CD4-positive, alpha-beta T cell treated with Interleukin-1 beta for 1 hour (primary cell): ENCODE measurements at places on chromosomes 2 and 18.
A peak's percentile ranks its signal among the peaks of the same experiment; 100 is the strongest.

GRCh38 chr2:84849271-84849952, 31.5 kb downstream of the TRABD2A start:
- peak; percentile 27 for DNase-seq

DNA sequence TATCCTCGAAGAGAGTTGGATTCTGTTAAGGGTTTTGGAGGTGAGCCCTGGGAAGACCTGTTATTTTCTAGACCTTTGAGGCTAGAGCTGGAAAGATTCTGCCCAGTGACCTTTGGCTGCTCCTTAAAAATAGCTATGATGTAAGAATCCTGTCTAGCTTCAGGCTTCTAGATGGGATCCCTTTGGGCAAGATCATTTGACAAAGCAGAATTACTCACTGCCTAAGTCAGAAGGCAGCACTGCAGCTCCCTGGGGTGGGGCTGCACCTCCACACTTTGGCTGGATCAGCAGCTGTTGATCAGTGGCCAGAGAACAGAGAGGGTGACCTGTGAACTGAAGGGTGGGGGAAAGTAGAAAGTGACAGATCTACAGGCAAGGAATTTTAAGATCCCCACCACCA, 103.8 kb downstream of the ASAP2 start:
- no peak for DNase-seq

DNA sequence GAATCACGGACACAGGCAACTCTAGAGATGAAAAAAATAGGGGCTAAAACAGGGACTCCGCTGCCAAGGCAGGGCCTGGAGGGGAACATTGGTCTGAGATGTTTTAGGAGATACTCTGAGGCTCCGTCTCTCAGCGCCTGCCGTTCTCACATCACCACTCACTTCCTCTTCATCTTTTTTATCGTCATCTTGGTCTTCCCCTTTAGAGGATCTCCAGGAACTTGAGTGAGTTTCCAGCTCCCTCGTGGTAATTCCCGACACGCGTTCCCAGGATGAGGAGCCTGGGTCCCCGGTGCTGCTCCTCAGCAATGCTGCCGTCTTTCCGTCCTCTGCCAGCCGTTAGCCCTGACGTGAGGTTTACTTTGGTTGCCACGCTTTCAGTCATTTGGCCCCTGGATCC, 16.1 kb downstream of the MLPH start:
- DNase-seq, result no peak

- no peak for DNase-seq
Observed at GRCh38 chr2:1910592-1911246, 166.4 kb upstream of the PXDN start.

GRCh38 chr2:128250229-128251025, 68.2 kb downstream of the HS6ST1 start:
- no peak for DNase-seq

DNA sequence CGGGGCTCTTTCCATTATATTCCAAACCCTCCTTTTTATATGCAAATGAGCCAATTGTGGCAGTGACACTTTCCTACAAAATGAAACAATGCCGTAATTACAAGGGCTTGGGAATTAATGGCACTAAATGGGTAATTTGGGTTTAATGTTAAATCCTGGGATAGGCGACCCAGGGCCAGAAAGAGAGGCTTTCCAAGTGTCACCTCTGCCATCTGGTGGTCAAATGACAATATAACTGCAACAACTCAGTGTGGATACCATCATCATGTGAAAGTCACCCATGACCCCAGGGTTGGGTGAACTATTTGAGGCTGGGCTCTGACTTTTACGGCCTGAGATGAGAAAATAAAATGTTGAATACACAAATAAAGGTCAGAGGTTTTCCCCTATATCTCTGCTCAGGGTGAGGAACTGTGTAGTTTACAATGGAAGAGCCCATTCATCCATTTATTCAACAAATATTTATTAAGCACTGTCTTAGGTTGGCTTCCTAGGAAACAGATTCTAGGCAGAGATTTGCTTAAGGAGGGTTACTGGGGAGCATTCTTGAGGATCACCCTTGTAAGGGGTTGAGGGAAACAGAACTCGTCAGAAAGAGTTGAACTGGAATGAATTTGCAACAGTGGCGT, 13.6 kb upstream of the THADA start:
- DNase-seq, result peak; percentile 20

DNA sequence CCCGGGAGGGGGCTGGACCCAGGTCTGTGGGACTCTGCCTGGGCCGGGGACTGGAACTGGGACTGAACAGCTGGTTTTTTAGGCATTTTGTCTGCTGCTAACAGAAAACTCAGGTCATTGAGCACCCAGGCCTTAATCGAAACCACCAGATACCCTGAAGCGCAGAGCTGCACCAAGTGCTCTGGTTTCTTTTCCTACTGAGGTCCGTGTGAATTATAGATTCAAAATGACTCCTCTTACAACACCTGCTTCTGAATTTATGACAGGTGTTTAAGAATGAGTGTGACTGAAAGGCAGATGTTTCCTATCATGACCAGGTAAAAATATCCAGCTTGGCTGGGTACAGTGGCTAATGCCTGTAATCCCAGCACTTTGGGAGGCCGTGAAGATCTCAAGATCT, 47.8 kb downstream of the TRAPPC12 start:
- DNase-seq, result no peak

DNA sequence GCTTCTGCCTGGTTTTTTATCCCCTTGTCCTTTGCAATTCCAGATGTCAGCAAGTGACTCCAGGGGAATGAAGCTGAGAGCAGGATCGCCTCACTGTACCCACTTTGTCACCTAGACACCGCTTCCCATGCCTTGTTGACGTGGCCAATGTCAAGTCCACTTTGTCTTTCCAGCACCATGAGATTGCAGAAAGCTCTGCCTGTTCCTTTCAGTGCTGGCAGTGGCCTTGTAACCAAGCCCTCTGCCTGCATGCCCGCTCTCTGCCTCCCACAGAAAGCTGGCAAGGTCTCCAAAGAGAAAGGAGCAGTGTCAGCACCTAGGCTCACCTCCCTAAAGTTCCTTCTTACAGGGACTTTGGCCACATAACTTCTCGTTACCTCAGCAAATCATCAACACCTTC, 282.2 kb upstream of the ST6GAL2 start:
- no peak for DNase-seq

DNA sequence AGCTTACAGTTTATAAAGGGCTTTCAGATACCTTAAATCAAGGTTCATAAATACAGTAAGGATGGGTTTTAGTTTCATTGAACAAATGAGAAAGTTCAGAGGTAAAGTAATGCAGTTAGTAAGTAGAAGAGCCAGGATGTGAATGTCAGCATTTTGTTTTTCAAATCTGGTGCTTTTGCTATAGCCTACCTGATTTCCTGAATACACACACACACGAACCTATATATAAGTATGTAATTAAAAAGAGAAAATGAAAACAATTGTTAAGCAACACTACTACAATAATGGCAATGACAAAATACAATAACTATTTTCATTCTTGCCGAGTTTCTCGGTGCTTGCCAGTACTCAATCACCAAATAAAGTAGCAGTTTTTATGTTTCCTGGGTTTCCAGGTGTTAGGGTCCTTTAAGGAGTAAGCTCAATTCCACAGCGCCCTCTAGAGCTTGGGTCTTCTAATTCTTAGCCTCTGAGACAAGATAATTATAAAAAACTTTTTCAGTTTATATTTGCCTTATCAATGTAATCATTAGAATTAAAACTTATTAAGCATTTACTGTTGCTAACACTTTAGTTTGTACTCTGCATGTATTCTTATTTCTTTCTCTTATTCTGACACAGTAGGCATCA, 512.9 kb upstream of the ACVR2A start:
- peak; percentile 56 for DNase-seq

DNA sequence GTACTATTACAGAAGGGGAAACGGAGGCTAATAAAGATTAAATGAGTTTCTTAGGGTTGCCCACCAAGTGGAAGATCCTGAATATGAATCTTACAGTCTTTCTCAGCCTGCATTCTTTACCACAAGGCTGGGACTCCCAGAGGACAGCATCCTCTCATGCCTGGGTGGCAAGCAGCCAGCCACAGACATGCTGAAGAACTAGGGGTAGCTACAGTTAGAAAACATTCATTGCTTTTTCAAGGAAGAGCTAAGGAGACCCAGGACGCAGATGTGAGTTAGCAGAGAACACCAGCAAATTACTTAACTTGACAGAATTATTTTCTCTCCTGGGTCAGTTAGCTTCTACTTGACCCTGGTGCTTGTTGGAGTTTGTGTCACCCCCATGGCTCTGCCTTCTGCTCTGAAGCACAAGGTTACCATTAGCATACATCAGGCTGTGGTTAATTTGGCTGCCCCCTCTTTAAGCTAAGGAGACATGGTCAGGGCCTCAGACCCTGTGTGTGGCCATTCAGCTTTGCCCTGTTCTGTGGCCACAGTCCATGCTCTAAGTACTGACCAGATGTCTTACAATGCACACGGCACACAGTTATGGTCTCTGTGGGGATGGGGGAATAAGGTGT, 132.3 kb upstream of the TNP1 start:
- DNase-seq, result no peak

DNA sequence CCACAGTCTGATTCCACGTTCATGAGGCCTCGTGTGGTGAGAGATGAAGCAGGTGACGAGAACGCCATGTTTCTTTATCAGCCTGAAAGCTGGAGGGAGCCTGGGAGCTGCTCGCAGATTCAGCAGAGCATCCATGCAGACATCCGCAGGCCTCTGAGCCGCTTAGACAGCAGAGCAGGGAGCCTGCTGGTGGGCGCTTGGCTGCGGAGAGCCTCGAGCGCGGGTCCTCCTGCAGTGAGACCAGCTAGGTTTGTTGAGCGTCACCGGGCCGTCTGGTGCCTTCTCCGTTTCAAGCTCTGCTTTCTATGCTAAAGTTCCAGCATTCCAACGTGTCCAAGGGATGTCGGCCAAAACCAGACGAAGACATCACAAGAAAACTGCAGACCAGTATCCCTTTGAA, 27.6 kb downstream of the CTDP1 start:
- DNase-seq, result no peak

DNA sequence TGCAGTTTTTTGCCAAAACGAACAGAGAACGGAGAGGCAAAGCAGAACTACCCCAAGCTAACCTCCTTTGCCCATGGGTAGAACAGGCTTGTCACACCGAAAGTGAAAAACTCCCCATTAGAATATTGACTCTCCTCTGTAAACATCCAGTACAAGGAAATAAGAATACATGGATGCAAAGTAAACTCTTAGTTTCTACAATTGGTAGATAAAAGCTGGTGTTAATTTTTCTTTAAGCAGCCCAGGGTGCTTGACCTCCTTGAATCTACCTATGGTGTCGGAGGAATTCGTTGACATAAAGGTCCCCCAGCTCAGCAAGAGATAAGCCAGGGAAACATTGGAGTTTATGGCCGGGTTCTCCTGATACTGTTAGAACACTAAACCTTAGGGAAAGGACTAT, 48.4 kb upstream of the DSG1 start:
- no peak for DNase-seq

DNA sequence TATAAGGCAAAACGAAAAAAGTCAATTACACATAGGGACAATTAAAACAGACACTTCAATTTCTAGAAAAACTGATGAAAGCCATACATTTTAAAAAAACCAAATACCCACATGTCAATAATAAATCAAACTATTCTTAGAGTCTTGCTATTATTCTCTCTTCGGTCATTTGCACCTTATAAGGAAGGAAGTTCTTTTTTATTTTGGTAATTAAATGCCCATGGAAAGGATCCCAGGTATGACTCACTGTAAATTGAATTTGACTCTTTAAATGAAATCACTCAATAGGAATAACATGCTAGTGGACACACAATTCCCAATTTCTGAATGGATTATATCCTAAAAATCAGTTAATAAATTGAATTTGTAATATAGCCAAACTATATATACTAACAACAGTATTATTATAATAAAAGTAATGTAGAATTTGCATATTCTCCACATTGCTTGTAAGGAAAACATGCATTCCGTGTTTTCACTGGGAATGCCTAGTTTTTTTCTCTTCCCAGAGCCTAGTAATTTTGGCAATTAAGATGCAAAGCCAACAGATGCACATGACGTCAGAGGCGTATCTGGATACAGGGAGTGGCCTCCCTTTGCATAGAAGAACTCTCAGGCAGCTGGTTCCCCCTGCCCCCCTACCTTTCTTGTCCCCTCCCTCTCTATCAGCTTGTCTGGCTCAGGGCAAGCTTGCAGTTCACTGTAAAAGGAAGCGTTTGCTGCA, 153.5 kb upstream of the PGAP1 start:
- no peak for DNase-seq

DNA sequence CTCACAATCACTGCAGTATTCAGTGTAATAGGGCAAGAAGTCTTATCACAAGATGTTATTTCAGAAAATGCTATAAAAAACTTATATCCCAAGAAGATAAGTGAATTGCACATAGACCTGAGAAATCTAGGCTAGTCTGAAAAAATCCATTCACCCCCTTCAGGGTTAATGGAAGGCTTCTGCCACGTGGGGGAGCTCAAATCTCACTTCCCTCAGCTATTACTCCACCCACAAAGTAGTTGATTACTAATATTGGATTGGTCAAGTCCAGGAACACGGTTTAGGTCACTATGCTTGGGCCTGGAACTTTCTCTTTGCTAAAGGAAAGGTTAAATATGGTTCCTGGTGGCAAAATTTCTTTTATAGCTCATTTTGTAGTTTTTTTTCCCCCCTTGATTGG, 51.2 kb upstream of the ADAM23 start:
- DNase-seq, result peak; percentile 10

DNA sequence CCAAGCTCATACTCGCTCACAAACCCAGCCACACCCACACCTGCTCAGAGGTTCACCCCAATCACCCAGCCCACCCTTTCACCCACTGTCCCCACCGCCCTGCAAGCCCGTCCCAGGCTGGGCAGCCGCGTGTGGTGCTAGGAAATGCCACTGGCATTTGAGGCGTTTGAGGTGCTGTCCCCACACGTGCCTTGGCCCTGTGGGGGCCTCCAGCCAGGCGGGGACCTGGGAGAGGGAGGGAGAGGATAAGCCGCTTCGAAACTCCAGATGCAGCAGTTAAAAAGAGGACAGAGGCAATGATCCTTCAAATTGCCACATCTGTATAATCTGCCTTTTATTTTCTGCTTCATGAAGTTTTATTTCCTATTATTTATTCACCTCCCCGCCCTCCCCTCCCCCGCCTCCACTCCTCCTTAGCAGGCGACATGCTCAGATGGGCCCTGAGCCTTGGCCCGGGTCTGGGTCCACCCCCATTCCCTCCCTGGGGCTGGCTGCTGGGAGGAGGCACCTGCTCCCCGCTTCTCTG, 35.9 kb downstream of the PSD4 start:
- no peak for DNase-seq

GRCh38 chr2:74425523-74425922, 4.0 kb downstream of the WDR54 start:
- no peak for DNase-seq

- no peak for DNase-seq
Observed at GRCh38 chr18:27185025-27185763, at the start of gene CHST9. TSS of gene CHST9 (minus strand) at chr18:27185308. CDS start at chr18:27142809, 42,499 bp downstream.

GRCh38 chr18:13036622-13037320, 45.6 kb downstream of the CEP192 start:
- no peak for DNase-seq
